ENCODE measurements at places on chromosomes 1 and 21.
A peak's percentile ranks its signal among the peaks of the same experiment; 100 is the strongest.

GRCh38 chr1:224513383-224513782 is 78.8 kb upstream of the WDR26 start:
- H3K27ac ChIP-seq: no peak overlapping the region
- DNase-seq: no peak
- peaks cover 5% of the 10 kb centered on the region for H3K4me1 ChIP-seq
- no peaks in the 10 kb centered on the region for H3K27me3 ChIP-seq

DNA sequence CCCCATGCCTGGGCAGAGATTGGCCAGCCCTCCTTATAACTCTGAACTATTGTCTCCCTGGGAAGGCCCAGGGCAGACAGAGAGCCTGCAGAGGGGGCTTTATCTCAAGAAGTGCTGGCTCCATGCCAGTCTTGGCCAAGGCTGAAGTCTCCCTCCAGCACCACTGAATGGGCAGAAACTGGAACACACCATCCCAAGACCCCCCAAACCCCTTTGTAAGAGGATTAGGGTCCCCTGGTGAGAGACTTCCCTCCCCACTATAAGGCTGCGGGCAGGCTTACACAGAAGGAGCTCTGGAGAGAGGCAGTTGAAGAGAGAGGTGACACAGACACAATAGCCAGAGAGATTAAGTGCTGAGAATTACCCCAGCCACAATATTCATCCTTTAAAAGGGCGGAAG is 97.2 kb downstream of the NAV1 start:
- no peaks in the 10 kb centered on the region for H3K4me1 ChIP-seq
- H3K4me3 ChIP-seq: no peak overlapping the region
- no peaks in the 10 kb centered on the region for H3K36me3 ChIP-seq
- no peak for DNase-seq
- no peaks in the 10 kb centered on the region for H3K27me3 ChIP-seq

DNA sequence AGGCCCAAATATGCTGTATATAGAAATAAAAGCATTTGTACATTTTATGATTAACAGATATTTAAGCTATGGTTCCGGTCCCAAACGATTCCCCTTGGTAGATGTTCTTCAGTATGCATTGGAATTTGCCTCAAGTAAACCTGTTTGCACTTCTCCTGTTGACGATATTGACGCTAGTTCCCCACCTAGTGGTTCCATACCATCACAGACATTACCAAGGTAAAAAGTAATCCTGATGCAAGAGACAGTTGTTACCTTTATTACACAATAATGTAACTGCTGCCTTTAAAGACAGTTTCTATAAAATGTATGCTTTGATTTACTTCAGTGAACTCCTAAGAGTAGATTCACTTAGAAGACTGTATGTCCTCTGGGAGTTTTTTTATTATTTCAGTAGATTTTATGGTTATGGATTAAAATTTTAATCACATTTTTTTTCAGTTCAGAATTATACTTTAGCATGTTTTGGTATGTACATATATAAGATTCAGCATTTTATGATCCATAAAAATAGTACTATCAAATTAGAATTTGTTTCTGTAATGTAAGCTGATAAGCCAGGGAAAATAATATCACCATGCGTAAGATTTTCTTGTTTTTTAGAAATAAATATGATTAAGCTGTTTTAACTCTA is 96.5 kb downstream of the USP25 start:
- no peak overlapping the region for H3K27ac ChIP-seq
- no peak overlapping the region for H3K4me3 ChIP-seq
- peaks cover 25% of the 10 kb centered on the region for H3K4me1 ChIP-seq
- H3K36me3 ChIP-seq: peaks cover 23% of the 10 kb centered on the region

- no peaks in the 10 kb centered on the region for H3K36me3 ChIP-seq
- peaks cover 14% of the 10 kb centered on the region for H3K27me3 ChIP-seq
- H3K27ac ChIP-seq: no peak overlapping the region
- no peak for DNase-seq
Observed at GRCh38 chr1:183195142-183195574, 9.1 kb downstream of the LAMC2 start.

GRCh38 chr1:175725684-175726083 is 17.7 kb downstream of the TNR start:
- peaks cover 19% of the 10 kb centered on the region for H3K27me3 ChIP-seq
- no peak overlapping the region for H3K27ac ChIP-seq
- H3K4me1 ChIP-seq: no peaks in the 10 kb centered on the region
- H3K4me3 ChIP-seq: no peak overlapping the region
- H3K36me3 ChIP-seq: no peaks in the 10 kb centered on the region

GRCh38 chr1:187931776-187932175 is 1103.0 kb downstream of the PLA2G4A start:
- DNase-seq: no peak
- H3K4me3 ChIP-seq: no peak overlapping the region
- H3K27me3 ChIP-seq: no peaks in the 10 kb centered on the region
- no peaks in the 10 kb centered on the region for H3K36me3 ChIP-seq

DNA sequence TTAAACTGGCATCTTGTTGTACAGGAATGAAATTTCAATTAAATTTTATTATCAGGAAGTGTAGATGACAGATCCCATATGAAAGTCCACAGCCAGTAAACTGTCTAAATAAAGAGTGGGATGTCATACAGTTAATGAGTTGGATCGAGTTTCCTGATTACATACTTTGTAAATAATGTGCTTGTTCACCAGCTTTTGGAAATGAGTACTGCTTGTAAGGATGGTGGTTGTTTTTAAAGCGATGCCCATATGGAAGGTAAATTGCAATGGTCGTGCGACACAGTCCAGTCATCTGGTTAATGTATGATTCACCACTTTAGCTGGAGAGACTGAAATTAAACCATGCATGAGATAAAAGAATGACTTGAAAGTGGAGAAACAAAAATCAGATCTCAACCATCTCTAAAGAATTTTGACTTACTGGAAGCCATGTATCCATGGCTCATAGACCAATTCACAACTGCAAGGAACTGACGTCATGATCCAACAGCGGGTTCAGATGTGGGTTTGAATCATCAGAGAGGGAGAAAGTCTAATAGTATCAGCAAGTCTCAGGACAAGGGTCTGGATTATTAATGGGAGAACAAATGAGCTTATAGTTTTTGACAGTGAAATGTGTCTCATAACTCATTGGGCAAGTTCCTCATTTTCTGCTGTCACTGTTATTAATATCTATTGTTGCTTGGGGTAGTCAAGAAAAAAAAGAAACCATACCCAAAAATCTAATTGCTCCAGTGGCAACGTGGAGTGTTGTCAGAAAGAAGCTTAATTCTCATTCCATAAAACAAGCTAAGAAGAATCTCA is 49.0 kb downstream of the MAP10 start:
- no peaks in the 10 kb centered on the region for H3K27me3 ChIP-seq
- H3K36me3 ChIP-seq: no peaks in the 10 kb centered on the region
- H3K27ac ChIP-seq: no peak overlapping the region

DNA sequence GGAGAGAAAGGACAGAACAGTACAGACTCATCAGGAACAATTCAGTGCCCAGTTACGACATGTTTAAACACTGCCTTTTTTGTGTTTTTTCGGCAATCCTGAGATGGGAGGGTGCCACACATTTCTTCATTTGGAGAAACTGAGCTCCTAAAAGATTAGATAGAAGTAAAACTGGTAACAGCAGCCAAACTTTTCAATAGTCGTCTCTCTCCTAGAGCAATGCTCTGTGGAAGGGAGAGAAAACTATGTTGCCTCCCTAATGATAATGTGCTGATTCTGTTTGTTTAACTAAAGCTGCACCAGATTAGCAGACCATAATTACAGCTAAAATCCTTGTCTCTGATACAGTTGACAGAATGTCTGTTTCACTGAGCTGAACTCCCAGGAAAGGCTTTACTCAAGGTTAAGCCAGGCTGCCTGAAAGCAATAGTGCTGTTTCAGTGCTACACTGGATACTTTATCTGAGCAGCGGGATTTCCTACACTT is 76.2 kb upstream of the CXADR start:
- no peaks in the 10 kb centered on the region for H3K36me3 ChIP-seq
- DNase-seq: no peak
- H3K27me3 ChIP-seq: peaks cover 14% of the 10 kb centered on the region
- H3K4me3 ChIP-seq: no peak overlapping the region
- H3K27ac ChIP-seq: no peak overlapping the region

- no peaks in the 10 kb centered on the region for H3K4me1 ChIP-seq
- DNase-seq: no peak
- H3K27me3 ChIP-seq: no peaks in the 10 kb centered on the region
Observed at GRCh38 chr1:204799630-204800029, 71.0 kb upstream of the NFASC start.

DNA sequence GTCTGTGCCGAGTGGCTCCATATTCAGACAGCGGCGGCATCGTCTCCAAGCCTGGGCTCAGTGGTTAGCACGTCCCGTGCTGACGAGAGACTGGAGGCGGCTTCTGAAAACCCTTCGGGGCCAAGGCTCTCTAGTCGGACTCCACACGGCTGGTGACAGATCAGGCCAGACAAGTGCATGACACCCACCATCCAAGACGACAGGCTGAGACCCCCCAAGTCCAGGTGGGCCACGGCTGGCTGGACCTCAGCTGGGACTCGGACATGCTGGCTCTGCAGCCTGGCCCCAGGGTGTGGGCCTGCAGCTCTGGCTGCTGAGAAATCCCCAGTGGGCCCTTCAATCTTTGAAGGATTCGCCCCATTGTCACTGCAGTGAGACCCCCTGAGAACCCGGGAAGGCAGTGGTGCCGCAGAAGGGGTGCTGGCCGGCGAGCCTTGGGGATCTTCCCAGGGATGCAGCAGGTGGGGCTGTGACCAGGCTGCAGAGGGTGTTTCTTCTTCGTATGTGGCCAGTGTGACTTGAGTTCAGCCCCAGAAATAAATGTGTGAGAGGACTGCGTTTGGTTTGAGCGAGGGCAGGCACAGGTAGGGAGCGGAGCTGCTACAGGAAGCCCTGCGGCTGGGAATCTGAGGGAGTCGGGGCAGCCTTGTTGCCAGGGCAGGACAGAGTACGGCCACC is 15.9 kb upstream of the SLC19A1 start:
- H3K4me3 ChIP-seq: no peak overlapping the region
- H3K27me3 ChIP-seq: peaks cover 3% of the 10 kb centered on the region
- no peak for DNase-seq
- peaks cover 6% of the 10 kb centered on the region for H3K4me1 ChIP-seq
- H3K27ac ChIP-seq: no peak overlapping the region

- no peak overlapping the region for H3K4me3 ChIP-seq
- no peaks in the 10 kb centered on the region for H3K27me3 ChIP-seq
- H3K4me1 ChIP-seq: no peaks in the 10 kb centered on the region
- DNase-seq: no peak
- H3K27ac ChIP-seq: no peak overlapping the region
Observed at GRCh38 chr1:215475796-215476481, 91.2 kb upstream of the KCTD3 start.

DNA sequence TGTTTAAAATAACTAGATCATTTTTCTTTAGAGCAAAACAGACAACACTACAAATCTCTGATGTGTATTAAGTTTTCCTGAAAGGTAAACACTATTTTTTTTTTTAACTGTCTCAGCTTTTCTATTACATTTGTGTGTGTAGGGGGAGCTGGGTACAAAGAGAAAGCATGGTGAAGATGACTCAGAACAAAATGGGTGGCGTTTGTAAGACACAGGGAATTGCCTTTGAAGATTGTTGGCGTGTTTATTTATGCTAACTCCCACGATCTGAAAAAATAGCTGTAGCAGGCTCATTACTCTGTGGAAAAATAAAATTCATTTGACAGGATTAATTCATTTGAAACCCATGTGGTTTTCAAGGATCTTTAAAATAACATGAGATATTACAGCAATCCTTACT is 285.1 kb downstream of the RYR2 start:
- no peak for DNase-seq
- H3K27ac ChIP-seq: no peak overlapping the region
- H3K36me3 ChIP-seq: no peaks in the 10 kb centered on the region
- H3K27me3 ChIP-seq: no peaks in the 10 kb centered on the region
- H3K4me3 ChIP-seq: no peak overlapping the region
- H3K4me1 ChIP-seq: no peaks in the 10 kb centered on the region

DNA sequence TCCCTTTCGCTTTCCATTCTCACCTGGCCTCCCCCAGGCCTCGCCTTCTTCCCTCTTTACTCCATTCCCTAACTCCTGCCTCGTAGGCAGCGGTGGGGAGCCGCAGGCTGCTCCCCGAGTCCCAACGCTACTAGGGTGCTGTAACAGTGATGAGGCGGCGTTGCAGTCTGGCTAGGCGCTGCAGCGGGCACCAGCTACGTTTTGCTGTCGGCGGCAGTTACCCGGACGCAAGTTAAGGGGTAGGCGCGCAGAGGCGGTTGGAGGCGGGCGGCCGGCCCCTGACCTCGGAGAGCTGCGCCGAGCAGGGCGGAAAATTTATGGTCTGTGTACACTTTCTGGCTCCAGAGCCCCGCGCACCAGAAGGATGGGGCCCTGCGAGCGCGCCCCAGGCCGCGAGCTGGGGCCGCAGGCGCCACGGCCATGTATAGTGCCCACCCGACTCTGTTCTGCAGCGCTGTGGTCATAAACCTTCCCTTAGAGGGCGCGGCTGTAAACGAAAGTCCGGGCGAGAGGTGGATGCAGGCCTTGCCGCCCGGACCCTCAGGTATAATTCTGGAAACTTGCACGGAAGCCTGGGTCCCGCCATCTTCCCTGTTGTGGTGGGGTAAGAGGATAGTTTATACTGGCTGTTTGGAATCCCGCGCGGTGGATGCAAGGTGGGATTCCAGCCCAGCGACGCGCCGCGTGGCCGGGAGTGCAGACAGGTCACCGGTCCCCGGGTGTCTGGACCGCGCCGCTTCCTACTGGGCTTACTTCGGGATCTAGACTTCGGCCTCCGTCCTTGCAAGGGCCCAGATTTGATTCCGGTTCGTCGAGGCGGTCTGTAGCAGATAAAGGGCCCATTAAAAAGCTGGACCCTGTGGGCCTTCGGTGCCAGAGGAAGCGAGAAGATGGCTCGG is 15.0 kb downstream of the HLX start:
- H3K4me1 ChIP-seq: peaks cover 14% of the 10 kb centered on the region
- H3K4me3 ChIP-seq: peak overlapping the region; percentile 53
- no peak for DNase-seq

GRCh38 chr1:198497326-198498102 is 43.0 kb downstream of the ATP6V1G3 start:
- no peak overlapping the region for H3K4me3 ChIP-seq
- peaks cover 13% of the 10 kb centered on the region for H3K4me1 ChIP-seq
- no peaks in the 10 kb centered on the region for H3K27me3 ChIP-seq
- H3K36me3 ChIP-seq: no peaks in the 10 kb centered on the region
- no peak overlapping the region for H3K27ac ChIP-seq
- no peak for DNase-seq

DNA sequence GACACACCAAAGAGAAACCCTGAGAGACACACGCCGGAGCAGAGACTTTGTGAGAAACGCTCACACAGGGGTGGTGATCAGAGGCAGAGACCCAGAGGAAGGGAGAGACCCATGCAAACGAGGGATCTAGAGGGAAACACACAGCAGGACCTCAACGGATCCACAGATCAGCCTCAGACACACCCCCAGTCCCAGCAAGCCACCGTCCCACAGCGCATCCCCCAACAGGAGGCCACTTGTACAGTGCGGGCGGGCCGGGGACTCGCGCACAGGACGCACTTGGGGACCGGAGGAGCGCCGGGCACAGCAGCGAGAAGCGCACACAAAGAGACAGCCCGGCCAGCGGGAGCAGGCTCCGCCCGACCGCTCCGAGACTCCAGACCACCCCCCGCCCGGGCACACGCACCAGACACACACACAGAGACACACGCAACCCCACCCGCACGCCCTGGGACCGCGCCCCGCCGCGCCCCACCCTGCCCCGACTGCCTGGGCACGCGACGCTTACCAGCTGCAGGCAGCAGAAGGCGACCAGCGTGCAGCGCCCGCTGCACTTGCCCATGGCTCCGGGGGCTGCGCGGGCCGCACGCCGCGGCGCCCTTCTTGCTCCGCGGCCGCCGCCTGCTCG is 587 bp downstream of the NKAIN1 start:
- no peak overlapping the region for H3K27ac ChIP-seq
- H3K4me1 ChIP-seq: peaks cover 9% of the 10 kb centered on the region
- no peak for DNase-seq
- peaks cover 62% of the 10 kb centered on the region for H3K27me3 ChIP-seq

GRCh38 chr1:65420590-65421350 is at the start of the genes LEPR and LEPROT:
TSS of gene LEPR (plus strand) at chr1:65420668. CDS start at chr1:65565566, 144,898 bp downstream.
TSS of gene LEPROT (plus strand) at chr1:65420668. CDS start at chr1:65420725, 57 bp downstream.
- peaks cover under 1% of the 10 kb centered on the region for H3K27me3 ChIP-seq
- peaks cover 10% of the 10 kb centered on the region for H3K36me3 ChIP-seq
- no peak within 1 kb of the TSS for H3K4me3 ChIP-seq
- H3K27ac ChIP-seq: peak within 1 kb of the TSS; percentile 95
- DNase-seq: no peak
